ENCODE measurements at places on chromosomes 1 and 21.

- no peak for DNase-seq
Measured at GRCh38 chr21:42775891-42776290, 103.4 kb downstream of the WDR4 start.

GRCh38 chr1:47501069-47501468, 63.2 kb downstream of the FOXD2 start:
- DNase-seq, result no peak

DNA sequence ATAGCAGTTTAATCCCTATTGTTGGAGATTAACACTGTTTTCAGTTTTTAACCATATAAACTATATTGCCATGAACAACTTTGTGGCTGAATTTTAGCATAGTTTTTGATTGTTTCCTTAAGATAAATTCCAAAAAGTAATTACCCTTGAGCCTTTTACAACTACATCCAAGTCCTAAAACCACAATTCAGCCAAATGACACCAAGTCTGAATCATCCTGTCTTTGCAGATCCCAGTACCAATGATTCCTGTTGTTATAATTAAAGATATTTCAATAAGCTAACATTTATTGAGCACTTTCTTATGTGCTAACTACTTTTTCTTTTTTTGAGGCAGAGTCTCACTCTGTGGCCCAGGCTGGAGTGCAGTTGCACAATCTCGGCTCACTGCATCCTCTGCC, 35.6 kb downstream of the IL23R start:
- no peak for DNase-seq

- DNase-seq, result no peak
Measured at GRCh38 chr1:115052454-115053083, 22.9 kb downstream of the TSHB start.
